Pulmonary artery endothelial cell (primary cell): ENCODE measurements at places on chromosomes 2 and 18. TPM values are rescaled to one million over a fixed set of nuclear protein-coding genes. Genes with fewer than 3 reads are reported as not detected.

The PSTPIP2 gene
- total RNA-seq: 2.0 and 7.5 TPM in 2 replicates

The LBX2 gene
- 2.4 and 4.2 TPM in 2 replicates for total RNA-seq

The TPO gene
- total RNA-seq: not detected in 2 replicates

GRCh38 chr2:204203704-204204103 is 267.1 kb downstream of the ICOS start:
- no peak for DNase-seq

- no peak for DNase-seq
Observed at GRCh38 chr18:34509879-34510586, 200.1 kb upstream of the DTNA start.

DNA sequence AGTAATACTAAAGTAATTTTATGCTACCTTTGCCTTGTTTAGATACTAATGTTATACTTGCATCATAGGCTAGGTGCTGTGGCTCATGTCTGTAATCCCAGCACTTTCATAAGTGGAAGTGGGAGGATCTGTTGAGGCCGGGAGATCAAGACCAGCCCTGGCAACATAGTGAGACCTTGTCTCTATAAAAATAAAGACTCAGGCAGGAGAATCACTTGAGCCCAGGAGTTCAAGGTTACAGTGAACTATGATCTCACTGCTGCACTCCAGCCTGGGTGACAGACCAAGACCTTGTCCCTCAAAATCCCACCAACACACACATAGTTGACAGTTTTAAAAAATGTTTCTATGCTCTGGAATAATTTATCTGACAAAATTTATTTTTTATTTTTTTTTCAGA is 6.9 kb upstream of the DNAJC27 start:
- DNase-seq: no peak

- DNase-seq: no peak
Observed at GRCh38 chr2:170369894-170370293, 191.9 kb downstream of the MYO3B start.

GRCh38 chr2:238974081-238974480 is 126.2 kb downstream of the TWIST2 start:
- DNase-seq: no peak

- peak; percentile 8 for DNase-seq
Observed at GRCh38 chr2:182792441-182792840, 74.0 kb downstream of the FRZB start.

DNA sequence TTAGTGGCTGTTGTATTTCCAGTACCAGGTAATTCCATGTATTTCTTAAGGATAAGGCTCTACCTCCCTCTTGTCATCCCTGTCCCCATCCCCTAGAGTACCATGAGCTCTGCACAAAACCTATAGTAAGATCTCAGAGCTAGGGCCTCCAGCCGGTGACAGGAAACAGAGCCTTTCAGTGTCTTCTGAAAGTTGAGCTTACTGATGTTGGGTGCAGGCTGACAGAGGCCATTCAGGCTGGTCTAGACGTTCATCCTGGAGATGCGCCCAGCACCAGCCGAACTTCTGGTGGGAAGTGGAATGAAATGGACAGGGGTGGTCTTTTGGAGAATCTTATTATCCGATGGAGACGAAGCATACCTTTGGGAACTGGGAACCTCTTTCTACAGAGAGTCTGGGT is 16.7 kb upstream of the LYPD6B start:
- no peak for DNase-seq
